ENCODE measurements at places on chromosomes 6 and 20.

- DNase-seq, result no peak
These were observed 32.0 kb downstream of the MTHFD1L start for GRCh38 chr6:150897400-150897943.

DNA sequence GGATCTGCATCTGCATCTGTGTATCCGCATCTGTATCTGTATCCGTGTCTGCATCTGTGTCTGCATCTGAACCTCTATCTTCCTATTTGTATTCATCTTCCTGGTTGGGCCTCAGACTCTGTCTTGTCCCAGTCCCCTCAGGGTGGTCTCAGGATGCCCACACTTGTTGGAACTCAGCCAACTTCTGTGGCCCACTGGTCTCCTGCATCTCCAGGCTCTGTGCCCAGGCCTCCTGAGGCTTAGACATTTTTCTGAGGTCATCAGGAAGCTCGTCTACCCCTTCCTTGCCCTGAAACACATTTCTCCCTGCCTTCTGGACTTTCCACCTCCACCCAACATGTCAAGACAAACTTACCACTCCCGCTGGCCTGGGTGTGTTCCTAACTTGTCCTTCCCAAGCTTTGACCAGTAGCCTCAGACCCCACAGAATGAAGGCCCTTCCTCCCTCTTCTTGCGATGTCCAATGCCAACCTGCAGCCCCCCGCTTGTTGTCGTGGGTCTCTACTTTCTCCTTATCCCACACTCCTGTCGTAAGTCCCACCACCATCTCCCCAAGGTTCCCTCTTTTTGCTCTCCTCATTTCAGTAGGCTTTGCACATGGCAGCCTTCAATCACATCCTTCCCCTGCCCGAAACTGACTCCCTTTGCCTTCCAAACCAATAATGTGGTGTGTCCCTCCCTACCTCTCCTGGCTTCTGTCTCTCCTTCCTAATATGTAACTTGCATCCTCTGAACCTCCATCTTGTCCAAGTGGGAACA lies 176.5 kb downstream of the DLL1 start:
- no peak for DNase-seq

GRCh38 chr6:168208854-168209253 lies 110.7 kb downstream of the DACT2 start:
- no peak for DNase-seq

- DNase-seq, result peak; percentile 81
These were observed 719 bp upstream of the EDN1 start for GRCh38 chr6:12289365-12289919.

- DNase-seq, result no peak
These were observed 99.7 kb upstream of the STMND1 start for GRCh38 chr6:17002123-17002522.

GRCh38 chr6:111447051-111447450 lies 36.0 kb downstream of the REV3L start:
- no peak for DNase-seq

DNA sequence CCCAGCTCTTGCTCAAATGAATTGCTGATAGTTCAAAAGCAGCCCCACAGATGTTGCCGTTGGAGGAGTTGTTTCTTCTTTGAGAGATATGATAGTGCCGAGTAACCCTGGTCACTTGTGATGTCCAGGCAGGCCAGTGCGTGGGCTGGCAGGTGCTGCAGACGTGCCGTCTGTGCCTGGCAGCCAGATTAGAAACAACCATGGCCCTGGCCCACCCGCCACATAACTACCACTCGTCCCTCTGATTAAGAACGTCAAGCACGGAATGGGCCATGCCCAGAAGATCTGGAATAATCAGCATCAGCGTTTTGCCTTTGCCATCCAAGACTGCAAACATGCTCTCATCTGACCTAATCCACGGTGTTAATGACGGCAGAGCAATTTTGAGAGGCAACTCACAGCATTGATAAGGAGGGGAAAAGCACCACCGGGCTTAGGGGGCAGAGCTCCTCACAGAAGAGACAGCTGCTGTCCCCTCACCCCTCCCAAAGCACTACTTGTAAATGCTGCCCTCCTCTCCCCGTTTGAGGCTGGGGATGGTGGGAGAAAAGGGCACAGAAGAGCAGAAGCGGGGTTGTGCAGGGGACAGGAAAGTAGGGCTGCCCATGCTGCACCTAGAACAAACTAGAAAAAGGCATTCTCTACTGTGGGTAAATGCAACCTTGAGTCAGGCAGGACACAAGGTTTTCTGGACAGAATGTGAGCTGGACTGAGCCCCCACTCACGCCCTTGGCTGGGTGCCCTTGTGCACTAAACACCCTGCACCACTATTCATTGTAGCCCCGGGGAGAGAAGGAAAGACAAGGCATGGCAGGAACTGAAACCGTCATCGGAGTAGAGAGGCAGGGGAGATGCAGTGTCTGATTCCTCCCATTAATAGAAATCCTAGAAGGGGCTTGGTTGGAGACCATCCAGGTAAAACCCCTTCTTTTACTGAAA lies 5.3 kb upstream of the CPNE5 start:
- DNase-seq, result no peak

Measured in eye (tissue), 1 donor.